ENCODE measurements at places on chromosomes 5 and 9.

GRCh38 chr9:88221105-88221504 is 82.8 kb upstream of the SPATA31C2 start:
- no peak for DNase-seq

DNA sequence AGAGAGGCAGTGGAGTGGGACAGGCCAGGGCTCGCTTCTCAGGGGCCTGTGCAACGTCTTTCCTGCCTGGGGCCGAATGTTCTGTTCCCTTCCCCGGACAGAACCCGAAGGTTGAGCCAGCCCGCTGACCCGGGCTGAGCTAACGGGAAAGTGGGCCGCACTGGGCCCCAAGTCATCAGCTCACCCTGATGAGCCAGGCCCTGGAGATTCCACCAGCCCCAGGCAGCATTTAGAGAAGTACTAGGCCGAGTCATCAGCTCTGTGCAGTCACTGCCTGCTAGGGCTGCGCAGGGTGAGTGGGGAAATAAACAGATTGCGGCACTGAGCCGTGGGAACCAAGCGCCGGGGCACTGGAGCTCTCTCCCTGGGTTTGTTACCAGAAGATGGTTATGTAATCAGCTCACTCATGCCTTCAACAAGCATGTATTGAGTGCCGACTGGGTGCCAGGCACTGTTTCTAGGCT is 29.1 kb upstream of the DUSP1 start:
- no peak for DNase-seq

DNA sequence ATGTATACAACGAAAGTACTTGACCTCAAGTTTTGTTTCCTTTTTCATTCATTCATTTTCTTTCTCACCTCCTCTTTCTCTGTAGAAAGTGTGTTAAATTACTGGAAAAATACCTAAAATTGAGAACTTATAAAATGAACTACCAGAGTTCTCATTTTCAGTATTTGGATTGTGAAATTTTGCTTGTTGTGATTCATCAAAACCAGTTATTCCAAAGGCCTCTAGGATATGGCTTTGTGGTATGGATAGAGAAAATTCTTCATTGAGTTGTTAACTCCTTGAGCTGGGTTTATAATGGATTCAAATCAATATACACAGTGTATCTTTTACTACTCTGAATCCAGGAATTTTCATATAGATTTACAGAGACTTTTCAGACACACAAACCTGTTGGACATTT is 287.6 kb downstream of the KDM4C start:
- no peak for DNase-seq

GRCh38 chr9:121169094-121169601 is 32.5 kb downstream of the RAB14 start:
- DNase-seq = peak; percentile 50

DNA sequence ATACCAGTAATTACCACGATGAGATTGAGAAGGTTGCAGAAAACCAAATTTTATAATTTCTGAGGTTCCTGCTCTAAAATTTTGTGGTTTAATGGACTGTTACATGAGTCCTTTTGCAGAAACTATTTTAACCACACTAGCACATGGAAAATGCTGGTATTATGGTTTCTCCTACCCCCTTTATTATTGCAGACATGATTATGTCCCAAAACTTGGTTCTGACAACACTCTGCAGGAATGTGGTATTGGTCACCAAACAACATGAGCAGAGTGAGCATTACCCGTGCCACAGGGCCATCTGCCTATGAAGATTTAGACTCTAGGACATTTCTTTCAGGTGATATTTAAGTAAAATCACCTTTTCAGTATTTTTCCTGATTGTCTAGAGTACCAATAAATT is 2.8 kb upstream of the ECM2 start:
- DNase-seq = no peak

- no peak for DNase-seq
Measured at GRCh38 chr9:2967766-2968165, 123.9 kb upstream of the PUM3 start.

- no peak for DNase-seq
Measured at GRCh38 chr5:113099822-113100221, 123.2 kb downstream of the DCP2 start.

- DNase-seq = no peak
Measured at GRCh38 chr5:170826117-170826516, 35.7 kb upstream of the RANBP17 start.

DNA sequence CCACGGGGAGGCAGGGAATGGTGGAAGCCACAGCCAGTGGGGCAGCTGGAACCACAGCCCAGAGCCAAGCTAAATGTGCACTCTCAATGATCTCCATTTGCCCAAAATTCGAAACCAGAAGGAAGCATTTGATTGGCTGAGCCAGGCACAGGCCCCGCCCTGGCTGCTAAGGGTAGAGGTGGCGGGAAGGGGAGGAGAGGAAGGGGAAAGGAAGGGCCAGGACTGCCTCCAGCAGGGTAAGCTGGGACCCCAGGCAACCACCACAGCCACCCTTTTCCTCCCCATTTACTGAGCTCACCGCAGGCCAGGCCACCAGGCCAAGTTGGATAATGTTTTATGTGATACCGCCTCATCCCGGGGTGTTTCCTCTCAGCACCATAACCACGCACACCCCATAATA is 100.3 kb upstream of the RAPGEF1 start:
- no peak for DNase-seq

Measured in dermis blood vessel endothelial cell (primary cell).